ENCODE measurements at places on chromosomes 5 and 9. TPM values are rescaled to one million over a fixed set of nuclear protein-coding genes. Genes with fewer than 3 reads are reported as not detected.

C6 gene
- not detected for total RNA-seq

SNX18 gene
- total RNA-seq, result 16.7 TPM

ITGA2 gene
- total RNA-seq, result 54.2 TPM

ARHGEF28 gene
- total RNA-seq, result 74.5 TPM

PDGFRB gene
- total RNA-seq, result 0.52 TPM

LYRM7 gene
- 10.0 TPM for total RNA-seq

CAVIN4 gene
- total RNA-seq, result 0.69 TPM

DMRT2 gene
- not detected for total RNA-seq

FOXD4L6 gene
- 0.10 TPM for total RNA-seq

LRRC19 gene
- not detected for total RNA-seq

PCDHB16 gene
- total RNA-seq, result 1.4 TPM

LCN15 gene
- not detected for total RNA-seq

TMEM215 gene
- total RNA-seq, result not detected

All from renal cortical epithelial cell (primary cell).